Bronchial epithelial cell (primary cell): ENCODE measurements at places on chromosomes 7 and 10. TPM values are rescaled to one million over a fixed set of nuclear protein-coding genes. Genes with fewer than 3 reads are reported as not detected.

Gene NEURL1
- total RNA-seq: 1.1 and 5.1 TPM in 2 replicates

Gene OR2A42
- not detected in 2 replicates for total RNA-seq

Gene AGR2
- total RNA-seq: 118 and 163 TPM in 2 replicates

Gene C1QL3
- total RNA-seq: not detected in 2 replicates

Gene HOXA13
- under 0.01 TPM in 1 of 2 replicates, not detected in the other for total RNA-seq

Gene GATA3
- total RNA-seq: under 0.01 TPM in 1 of 2 replicates, not detected in the other

Gene OPN1SW
- not detected in 2 replicates for total RNA-seq

Gene PRTFDC1
- total RNA-seq: 2.4 and 5.5 TPM in 2 replicates

Gene DUSP5
- 40.1 and 115 TPM in 2 replicates for total RNA-seq

Gene ASZ1
- total RNA-seq: not detected in 2 replicates

Gene CACNA2D1
- total RNA-seq: 0.77 and 1.1 TPM in 2 replicates

Gene TMEM178B
- under 0.01 TPM in 2 replicates for total RNA-seq

Gene TMEM213
- total RNA-seq: not detected in 2 replicates

Gene CDH23
- 0.13 TPM in 1 of 2 replicates, not detected in the other for total RNA-seq

Gene SCD
- total RNA-seq: 199 and 298 TPM in 2 replicates

Gene SPAG6
- not detected in 2 replicates for total RNA-seq

Gene SFTPA1
- total RNA-seq: not detected in 2 replicates

Gene EMX2
- total RNA-seq: not detected in 2 replicates

Gene DLX6
- total RNA-seq: not detected in 2 replicates

Gene ITPRID1
- not detected in 2 replicates for total RNA-seq

Gene AP5Z1
- total RNA-seq: 24.5 and 25.5 TPM in 2 replicates

Gene COPS6
- 60.0 and 77.6 TPM in 2 replicates for total RNA-seq

Gene GRM3
- total RNA-seq: not detected in 2 replicates

Gene ACHE
- total RNA-seq: 0.13 TPM in 1 of 2 replicates, not detected in the other

Gene PUS7
- 18.2 and 29.5 TPM in 2 replicates for total RNA-seq

Gene HOXA2
- total RNA-seq: not detected in 2 replicates
